ENCODE measurements at places on chromosomes 3 and 15.
A peak's percentile ranks its signal among the peaks of the same experiment; 100 is the strongest.

- no peak for DNase-seq
Observed at GRCh38 chr3:155675094-155675493, 69.8 kb downstream of the PLCH1 start.

DNA sequence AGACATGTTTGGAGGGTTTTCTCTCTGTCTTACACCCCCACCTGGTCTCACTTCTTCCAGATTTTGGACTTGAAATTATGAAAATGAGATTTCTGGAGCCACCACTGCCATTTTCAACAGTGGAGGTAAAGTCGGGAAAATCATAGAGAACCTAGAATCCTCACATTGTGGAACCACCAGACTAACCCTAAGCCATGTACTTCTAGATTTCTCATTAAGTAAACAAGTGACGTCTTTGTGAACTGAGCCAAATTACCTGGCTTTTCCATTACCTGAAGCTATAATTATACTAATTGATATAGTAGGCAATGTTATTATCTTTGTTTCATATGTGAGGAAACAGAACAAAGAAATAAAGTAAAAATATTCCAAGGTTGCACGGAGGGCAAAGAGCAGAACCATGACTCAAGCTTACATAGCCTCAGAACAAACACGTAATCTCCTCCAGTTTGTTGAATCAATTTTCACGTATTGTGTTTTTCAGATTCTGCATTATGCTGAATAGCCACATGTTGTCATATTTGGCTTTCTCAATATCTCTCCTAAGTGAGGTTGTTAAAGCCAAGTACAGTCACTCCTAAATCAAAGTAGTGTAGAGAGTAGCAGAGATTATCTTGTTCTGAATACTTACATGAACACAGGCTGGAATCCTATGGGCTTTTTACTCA, 101.3 kb upstream of the CMC1 start:
- DNase-seq: no peak

GRCh38 chr15:60507596-60508424, 28.9 kb upstream of the ICE2 start:
- peak; percentile 73 for DNase-seq

DNA sequence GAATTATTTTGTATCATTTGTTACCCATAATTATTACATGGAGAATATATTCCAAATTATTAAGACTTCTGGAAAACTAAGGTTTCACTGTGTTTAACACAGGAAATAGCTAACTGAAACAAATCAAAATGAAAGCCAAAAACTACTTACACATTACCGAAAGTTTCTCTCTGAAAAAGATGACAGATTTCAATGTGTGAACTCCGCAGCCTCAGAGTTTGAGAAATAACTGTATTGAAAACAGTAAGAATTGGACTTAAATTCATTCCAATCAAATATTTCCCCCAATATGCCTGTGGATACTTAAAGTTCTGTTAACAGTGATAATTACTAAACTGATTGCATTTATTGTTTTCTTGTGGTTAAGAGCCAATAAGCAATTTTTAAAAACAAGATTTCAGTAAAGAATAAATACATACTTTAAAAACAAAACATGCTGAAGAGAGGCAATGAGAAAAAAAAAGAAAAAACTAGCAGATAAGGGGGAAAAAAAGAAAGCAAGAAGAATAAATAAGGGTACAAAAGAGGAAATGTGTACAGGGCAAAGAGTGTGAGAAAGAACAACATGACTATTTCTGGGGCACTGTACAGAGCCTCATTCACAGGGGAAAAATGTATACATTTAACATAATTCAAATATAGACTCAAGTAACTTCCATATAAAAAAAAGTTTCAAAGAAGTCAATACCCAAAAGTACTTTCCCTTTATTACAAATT, 30.7 kb downstream of the DENND4A start:
- no peak for DNase-seq

- DNase-seq: no peak
Observed at GRCh38 chr3:112353365-112353764, 20.4 kb downstream of the CD200 start.

DNA sequence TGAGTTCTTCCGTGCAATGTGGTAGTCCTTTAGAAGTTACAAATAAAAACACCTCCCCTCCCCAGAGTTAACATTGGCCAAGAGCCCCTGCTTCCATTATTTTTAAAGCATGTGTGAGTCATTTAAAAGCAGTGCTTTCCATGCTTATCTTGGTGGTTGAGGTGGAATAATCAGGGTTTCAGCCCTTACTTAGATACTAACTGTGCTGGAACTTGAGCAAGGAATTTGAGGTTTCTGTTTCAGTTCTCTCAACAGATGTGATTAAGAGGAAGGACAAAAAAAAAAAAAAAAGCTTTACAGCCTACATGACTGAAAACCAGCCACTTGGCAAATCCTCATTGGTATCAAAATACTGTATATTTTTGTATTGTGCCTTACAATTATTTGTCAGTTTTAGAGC, 64.5 kb downstream of the CGNL1 start:
- no peak for DNase-seq

GRCh38 chr3:9944271-9944670, 7.9 kb downstream of the PRRT3 start:
- no peak for DNase-seq

DNA sequence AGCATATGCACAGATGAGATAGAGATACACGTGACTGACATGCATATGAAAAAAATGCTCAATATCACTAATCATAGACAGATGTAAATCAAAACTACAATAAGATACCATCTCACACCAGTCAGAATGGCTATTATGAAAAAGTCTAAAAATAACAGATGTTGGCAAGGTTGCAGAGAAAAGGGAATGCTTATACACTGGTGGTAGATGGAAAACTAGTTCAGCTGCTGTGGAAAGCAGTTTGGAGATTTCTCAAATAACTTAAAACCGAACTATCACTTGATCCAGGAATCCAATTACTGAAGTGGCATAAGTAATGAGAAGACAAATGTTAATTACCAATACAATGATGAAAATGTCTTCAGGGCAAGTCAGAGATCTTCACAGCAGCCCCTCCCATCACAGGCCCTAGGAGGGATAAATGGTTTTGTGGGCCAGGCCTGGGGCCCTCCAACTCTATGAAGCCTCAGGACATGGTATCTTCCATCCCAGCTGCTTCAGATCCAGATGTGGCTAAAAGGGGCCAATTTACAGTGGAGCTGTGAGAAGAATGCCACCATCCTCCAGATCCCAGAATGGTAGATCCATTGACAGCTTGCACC, 71.4 kb upstream of the PLSCR4 start:
- DNase-seq: no peak

DNA sequence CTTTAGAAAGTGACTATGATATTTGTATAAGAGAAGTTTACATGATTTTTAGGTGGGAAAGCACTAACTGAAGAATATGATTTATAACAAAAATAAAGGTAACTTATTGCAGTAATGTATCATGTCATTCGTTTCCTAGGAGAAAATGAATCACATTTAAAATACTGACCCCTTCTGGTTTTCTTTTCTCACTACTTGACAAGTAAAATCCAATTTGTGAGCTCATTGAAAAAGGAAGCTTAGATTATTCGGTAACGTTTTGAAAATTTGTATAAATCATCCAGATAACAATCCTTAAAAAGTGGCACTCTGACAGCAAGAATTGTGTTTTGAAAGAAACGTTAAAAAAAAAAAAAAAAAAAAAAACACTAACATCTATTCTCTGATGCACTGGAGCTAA, 39.0 kb downstream of the NSUN3 start:
- DNase-seq: no peak

DNA sequence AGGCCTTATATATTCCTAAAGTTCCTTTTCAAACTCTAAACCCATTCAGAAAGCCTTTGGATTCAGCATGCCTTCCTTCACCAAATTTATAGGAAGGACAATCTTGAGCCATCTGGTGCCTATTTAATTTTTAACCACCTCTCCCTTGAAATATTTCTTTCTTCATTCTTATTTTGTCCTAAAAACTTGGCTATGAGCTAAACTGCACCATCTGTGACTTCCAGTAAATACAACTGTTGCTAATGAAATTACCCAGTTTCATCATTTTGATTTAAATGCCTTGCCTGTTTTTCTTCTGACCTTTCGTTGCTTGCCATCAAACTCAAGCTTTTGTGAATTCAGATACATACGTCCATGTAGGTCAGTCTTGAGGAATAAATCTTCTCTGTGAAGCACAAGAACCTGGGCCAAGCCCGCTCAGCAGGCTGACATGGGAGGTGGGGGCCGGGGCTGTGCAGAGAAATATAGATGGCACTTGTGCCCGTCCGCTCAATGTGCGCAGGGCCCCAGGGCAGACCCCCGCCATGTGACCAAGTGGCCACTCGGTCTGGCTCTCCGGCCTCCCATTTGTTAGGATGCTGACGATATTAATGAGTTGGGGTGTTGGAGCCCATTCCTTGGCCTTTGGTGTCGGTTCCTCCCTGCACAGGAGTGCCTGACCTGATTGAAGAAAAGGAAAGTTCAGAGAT, 335.9 kb downstream of the VPS13C start:
- DNase-seq: no peak

DNA sequence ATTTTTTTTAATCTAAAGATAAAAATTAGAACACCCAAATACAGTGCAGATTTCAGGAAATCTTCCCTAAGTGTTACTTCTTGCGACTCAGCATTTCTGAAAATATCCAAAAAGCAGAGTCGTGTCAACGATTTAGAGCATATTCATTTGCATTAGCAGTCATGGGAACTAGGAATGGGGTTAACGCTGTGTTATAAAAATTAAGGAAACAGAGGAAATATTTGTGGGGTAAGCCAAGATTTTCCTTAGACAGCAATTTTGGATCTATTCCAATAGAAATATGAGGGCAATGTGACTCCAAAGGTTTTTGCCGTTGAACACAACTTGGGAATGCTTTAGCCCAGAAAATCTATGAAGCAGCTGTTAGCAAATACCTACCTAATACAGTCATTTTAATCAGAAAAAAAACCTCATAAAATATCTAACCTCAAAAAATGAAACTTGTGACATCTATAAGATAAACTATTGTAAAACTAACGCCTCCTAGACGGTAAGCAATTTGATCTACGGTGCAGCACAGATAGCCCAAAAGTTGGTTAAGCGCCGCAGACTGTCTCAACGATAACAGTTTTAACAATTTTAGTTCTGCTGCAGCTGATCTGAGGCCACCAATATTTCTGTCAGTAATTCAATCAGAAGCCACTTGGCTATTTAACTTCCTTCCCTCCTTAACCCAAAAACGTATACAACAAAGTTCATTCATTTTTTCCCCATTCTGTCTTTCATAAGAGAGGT, 5.8 kb upstream of the ATP11B start:
- DNase-seq: no peak

DNA sequence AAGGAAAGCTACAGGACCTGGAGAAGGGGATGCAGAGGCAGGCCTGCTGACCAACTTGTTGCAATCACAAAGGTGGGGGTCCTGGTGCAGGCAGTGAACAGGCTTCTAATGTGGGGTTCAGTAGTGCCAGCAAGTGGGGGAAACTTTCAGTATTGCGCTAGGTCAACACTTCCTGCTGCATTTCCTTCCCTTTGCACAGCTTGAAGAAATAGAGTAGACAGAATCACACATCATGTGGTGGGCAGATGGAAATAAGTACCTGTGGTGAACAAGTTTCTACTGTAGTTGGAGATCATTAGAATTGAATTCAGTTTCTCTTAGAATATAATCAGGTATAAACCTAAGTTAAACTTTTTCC, 63.4 kb downstream of the RGMA start:
- no peak for DNase-seq

- DNase-seq: no peak
Observed at GRCh38 chr3:63896332-63897030, 15.7 kb downstream of the SCAANT1 start.

GRCh38 chr3:63774781-63775180, 44.3 kb upstream of the C3orf49 start:
- no peak for DNase-seq

DNA sequence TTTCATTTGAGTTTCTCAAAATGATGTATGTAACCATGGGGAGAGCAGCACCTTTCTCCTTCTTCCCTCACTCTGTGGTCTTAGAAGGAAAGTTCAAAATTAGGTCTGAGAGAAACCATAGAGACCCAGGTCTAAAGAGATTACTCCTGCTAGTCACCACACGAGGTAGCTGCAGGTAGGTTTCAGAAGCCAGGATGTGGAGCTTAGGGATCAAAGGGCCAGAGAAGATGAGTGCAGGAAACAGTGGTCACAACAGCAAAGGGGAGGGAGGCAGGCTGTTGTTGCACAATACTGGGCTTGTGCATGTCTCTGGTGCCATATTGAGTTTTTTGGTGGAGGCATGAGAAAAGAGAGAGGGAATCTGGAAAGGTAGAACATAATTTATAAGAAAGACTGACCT, 583.6 kb downstream of the AGBL1 start:
- no peak for DNase-seq

DNA sequence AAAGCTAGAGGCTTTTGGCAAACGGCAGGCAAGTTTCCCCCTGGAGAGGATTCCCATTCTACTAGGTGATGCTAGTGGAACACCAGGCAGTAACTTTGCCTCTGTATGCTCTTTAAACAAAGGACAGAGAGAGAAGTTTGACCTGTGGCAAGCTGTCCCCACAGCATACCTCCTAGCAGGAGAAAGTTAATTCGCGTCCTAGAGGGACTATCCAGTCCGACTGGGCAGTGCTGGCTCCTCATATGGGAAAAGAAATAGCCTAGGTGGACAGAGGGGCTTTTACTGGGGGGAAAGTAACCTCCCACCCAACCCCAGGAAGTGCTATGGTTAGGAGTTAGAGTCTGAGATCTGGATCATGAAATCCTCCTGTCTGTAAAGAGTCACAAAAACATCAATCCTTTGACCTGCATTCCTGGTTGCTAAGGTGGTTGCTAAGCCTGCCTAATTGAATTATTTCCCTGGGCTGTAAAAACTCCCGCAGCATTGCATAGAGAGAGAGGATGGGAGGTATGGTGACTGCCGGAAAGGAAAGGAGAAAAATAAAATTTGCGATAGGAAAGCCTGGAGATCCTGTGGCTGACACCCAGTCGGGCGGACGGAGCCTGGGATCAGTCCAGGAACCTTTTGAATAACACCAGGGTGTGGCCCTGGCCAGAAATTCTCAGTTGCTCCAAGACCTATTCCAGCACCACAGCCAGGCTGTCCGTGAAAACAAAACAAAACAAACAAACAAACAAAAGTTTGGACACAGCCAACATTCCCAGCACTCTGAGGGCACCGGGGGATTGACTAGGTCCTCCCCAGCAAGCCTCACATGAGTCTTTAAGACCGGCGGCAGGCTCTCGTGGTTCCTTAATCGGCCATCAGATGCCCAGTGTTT, 67.7 kb upstream of the ATP11B start:
- no peak for DNase-seq

DNA sequence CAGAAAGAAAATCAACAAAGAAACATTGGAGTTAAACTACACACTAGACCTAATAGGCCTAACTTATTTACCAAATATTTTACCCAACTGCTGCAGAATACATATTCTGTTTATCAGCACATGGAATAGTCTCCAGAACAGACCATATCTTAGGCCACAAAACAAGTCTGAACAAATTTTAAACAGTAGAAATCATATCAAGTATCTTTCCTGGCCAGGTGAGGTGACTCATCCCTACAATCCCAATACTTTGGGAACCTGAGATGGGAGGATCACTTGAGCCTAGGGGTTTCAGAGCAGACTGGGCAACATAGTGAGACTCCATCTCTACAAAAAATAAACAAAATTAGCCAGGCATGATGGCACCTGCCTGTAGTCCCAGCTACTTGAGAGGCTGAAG, 18.1 kb upstream of the KPNA4 start:
- DNase-seq: no peak

- no peak for DNase-seq
Observed at GRCh38 chr15:88619796-88620195, 1.3 kb upstream of the AEN start.
